ENCODE measurements at places on chromosomes 1 and 21.

DNA sequence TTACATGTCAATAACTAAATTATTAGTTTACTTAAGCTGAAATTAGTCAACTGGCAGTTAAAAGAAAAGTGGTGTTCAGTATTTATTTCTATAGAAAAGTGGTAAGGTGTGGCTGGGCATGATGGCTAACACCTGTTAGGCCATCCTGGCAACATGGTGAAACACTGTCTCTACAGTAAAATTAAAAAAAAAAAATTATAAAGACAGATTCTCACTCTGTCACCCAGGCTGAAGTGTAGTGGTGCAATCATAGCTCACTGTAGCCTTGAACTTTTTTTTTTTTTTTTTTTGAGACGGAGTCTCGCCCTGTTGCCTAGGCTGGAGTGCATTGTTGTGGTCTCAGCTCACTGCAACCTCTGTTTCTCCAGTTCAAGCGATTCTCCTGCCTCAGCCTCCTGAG, 32.9 kb downstream of the WNT4 start:
- no peak for DNase-seq

- no peak for DNase-seq
Observed at GRCh38 chr1:66624412-66625060, 90.6 kb downstream of the SGIP1 start.

- DNase-seq = no peak
Observed at GRCh38 chr1:240309769-240310168, 218.1 kb downstream of the FMN2 start.

GRCh38 chr1:19720973-19721372, 56.3 kb downstream of the HTR6 start:
- DNase-seq = no peak

- no peak for DNase-seq
Observed at GRCh38 chr1:174077749-174078490, 55.8 kb upstream of the RC3H1 start.

- DNase-seq = peak; percentile 40
Observed at GRCh38 chr1:50873458-50874187, 86.4 kb downstream of the FAF1 start.

- DNase-seq = no peak
Observed at GRCh38 chr1:185453496-185454192, 136.6 kb upstream of the IVNS1ABP start.

- DNase-seq = no peak
Observed at GRCh38 chr1:23525558-23526250, 5.3 kb downstream of the E2F2 start.

DNA sequence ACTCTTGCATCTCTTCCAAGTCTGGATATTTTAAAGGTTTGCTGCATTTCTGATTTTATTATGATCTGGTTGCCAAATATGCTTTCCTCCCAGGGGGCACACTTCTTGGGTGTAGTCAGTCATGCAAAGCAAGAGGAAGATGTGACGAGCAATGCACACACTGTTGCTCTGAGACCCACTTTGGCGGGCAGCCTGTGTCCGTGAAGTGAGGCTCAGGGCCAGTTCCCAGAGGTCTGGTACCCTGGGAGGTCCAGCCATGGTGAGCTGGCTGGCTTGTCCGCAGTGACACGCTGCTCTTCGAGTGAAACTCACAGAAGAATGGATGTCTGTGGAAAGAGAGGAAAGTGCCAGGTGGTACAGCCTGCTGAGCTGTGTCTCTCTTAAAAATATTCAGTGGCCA, 52.8 kb upstream of the EDN2 start:
- DNase-seq = no peak

- no peak for DNase-seq
Observed at GRCh38 chr1:10962483-10962882, 50.0 kb upstream of the TARDBP start.

GRCh38 chr1:201341377-201341776, 36.1 kb downstream of the TNNT2 start:
- no peak for DNase-seq

- no peak for DNase-seq
Observed at GRCh38 chr1:170634293-170634692, 29.6 kb upstream of the PRRX1 start.

DNA sequence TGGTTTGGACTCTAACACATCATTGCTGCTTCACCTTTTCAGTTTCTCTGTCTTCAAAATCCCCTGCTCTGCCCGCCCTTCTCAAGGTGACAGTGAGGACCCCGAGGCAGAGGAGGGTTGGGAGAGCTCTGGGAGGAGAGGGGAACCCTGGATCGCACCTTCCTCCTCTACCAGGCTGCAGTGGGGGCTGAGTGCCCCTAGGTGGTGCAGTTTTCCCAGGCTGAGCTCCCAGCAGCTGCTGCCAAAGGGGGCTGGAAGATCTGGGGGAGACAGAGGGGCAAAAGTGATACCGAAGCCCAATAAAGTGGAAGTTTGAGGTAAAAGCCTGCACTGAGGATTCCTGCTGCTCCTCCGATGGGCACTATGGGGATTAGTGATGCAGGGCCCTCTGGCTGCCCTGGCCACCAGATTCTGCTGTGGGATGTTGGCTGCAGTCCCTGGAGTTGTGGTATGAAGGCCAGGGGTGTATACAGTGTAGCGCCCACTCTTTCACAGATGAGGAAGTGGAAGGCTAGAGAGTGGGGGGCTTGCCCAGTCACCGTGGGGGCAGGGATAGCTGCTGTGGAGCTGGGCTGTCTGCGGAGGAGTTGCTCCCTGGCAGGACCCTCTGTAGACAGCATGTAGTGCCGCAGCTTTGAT, 40.7 kb upstream of the SCMH1 start:
- no peak for DNase-seq

DNA sequence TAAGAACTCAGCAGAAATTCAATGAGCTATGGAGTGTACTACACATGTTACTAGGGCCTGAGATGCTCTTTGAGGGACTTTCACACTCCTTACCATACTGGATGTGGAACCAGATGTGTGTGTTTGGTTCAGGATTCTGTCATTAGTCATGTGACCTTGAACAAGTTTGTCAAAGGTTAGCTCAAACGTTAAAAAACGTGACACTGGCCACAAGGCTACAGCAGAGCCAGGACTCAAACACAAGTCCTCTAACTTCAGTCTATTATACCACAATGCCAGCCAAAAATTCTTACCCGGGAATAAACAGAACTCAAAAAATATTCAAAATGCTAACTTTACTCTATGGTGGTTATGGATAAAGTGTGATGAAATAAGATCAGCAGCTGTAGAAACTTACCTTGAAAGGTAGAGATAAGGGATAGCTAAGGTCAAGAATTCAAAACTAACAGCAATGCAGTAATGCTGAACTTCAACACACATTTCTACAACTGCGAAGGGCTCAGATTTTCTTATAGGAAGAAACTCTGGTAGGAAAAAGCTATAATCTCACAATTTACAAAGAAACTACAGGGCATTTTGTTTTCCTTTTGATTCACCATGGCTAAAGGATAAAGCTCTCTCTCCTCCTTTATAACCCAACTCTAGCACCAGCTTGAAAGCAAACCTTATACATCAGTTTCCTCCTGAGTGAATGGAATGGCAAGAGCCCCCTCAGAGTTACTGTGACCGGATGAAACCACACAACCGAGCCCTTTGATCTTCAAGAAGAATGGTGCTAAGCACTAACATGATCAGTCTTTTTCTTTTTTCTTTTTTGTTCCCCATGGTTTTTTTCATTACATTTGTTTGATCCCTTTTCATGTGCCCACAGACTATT, 233.9 kb downstream of the SLC45A1 start:
- no peak for DNase-seq

GRCh38 chr1:54017979-54018378, at the start of gene LDLRAD1:
Gene LDLRAD1 (minus strand): TSS chr1:54018186. CDS start chr1:54018112, 74 bp downstream.
- DNase-seq = no peak

GRCh38 chr1:43913051-43913501, 20.5 kb upstream of the ARTN start:
- no peak for DNase-seq

- DNase-seq = no peak
Observed at GRCh38 chr1:155294520-155295182, 6.6 kb downstream of the PKLR start.

GRCh38 chr1:35644204-35644603, 2.9 kb upstream of the PSMB2 start:
- DNase-seq = no peak

GRCh38 chr1:241997401-241997998, 1.4 kb downstream of the MAP1LC3C start:
- no peak for DNase-seq

DNA sequence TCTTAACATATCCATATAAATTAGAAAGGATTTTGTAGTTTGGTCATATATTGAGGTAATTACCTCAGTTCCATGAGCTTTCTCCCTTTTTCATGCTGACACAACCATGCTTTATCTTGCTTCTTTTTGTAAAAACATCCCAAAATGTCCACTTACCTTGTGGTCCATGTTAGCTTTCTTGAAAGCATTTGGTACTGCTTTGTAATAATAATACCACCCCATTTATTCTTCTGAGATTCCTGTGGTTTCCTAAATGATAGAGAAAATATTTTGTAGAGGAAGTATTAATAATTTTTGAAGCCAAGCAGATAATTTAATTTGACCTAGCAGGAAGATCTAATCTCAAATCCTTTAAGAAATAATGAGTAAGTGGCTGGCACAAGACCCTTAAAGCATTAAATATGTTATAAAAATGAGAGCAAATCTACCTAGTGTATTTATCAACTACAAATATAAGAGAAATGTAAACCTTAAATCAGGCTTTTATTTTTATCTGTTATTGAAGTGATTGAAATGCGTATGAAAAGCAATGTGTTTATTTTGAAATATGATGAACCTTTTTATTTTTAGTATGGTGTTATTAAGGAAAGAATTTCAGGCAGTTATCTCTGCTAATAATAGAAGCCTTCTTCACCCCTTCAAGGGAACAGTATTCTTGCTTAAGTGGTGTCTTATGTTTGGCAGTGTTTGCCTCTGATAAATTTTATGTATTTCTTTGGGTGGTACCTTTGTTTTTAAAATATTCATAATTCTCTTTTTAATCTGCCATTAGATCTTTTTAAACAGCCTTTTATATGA, 9.2 kb downstream of the PRKAA2 start:
- no peak for DNase-seq

GRCh38 chr1:205137901-205138300, 16.1 kb upstream of the RBBP5 start:
- DNase-seq = no peak

GRCh38 chr1:211133393-211133835, 534 bp downstream of the KCNH1 start:
- no peak for DNase-seq

- DNase-seq = no peak
Observed at GRCh38 chr1:19461220-19461554, 24.2 kb downstream of the CAPZB start.

DNA sequence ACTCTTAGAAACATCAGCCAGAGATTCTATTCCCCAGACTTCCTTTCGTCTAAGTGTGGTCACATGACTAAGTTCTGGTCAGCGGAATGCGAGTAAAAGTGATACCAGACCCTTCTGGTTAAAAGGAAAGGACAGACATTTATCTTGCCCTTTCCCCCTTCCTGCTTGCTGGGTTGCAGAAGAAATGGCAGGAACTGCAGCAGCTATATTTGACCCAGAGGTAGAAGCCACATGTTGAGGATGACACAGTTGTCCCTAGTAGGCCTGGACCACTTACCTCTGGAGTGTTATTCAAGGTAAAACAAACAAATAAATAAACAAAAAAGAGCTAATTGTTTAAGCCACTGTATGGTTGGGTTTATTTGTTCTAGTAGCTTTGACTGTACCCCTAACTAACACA, 73.3 kb downstream of the TAS1R2 start:
- no peak for DNase-seq

GRCh38 chr1:58000116-58000515, 546.4 kb downstream of the OMA1 start:
- no peak for DNase-seq

GRCh38 chr1:70033266-70033873, 172.0 kb downstream of the LRRC40 start:
- DNase-seq = no peak

DNA sequence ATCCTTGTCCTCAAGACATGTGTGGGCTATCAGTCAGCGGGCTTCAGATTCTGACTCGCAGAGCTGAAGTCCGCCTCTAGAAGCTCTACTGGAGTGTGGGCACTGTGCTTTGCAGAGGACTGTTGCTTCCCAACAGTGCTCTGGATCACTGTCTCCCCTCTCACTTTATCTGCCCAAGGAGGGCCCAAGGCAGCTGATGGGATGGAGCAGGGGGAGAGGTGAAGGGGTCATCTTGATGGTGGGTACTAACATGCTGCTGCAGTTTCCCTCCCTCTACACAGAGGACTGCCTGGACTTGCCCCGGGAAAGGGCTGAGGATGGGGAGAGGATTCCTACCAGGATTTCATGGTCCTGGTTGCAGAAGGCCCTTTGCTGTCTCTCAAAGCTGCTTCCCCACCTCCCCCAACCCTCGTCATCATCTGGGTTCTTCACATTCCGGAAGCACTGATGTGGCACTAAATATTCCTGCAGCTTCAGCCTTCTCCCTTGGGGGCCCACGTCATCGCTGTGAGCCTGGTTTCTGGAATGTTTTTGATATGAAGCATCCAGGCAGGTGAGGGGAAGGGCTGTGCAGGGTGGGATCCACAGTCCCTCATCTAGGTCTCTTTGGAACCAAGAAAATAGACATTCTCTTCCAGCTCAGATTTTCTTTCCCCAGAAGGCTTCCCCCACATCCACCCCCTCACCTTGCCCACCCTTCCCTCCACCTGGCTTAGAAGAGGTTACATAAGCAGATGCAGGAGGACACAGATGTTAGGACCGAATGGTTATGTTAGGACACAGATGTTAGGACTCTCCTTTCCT, 23.2 kb downstream of the NUAK2 start:
- no peak for DNase-seq

- no peak for DNase-seq
Observed at GRCh38 chr21:28489162-28489561, 503.5 kb downstream of the LTN1 start.

DNA sequence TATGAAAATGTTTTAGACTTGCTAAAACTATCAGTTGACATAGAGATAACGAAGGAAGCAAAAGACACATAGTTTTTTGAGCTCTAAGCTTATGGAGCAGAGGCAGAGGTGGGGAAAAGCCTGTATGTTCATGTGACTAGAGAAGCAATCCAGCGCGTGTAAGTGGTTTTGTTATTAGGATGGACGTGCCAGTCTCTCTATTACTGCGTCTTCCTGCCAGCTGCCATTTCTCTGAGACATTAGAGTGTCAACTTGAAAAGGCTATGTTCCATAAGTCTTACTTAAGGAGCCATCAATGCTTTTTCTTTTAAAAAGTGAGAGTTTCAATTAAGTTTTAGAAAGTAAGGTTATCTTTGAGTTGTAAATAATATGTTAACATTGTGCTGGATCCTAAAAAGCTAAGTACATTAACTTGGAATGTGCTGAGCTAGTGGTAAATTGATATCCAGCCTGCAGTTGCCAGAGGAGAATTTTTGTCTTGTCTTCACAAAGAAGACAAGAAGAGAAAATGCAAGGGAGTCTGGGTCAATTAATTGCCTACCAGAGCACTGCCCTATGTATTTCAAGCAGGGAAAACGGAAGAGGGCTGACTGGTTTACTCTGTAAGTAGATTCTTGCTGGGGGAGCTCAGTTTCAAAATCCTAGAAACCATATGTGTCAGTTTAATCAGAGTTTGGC, 161.8 kb upstream of the B3GALT2 start:
- no peak for DNase-seq

Measured in NCI-H1048 (cell line).